T-helper 22 cell (primary cell): ENCODE measurements at places on chromosomes 2 and 18.

DNA sequence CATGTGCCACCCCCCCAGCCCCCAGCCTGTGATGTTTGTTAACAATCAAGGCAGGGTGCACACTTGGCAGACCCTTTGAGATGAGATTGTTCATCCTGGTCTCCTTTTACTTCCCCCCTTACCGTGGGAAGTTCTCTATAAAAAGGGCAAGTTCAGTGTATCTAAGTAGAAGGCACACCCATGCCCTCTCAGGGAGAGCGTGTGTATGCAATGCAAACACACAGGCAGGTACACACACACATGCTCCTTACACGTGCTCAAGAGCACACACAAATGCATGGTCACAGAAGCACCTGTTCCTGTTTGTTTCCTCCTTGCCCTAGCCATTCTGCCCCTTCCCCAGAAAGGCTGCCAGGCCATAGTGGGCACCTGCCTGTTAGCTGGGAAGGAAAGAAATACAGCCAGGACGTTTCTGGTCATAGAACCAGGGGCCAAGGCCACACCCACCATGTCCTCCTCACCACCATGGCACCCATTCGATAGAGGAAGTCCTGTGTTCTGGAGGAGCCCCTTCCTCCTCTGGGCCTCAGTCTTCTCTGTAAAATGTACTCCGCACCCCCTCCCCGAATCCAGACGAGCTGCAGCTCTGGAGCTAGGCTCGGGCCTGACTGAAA is 3.1 kb downstream of the ATOH8 start:
- no peak for DNase-seq

- DNase-seq = no peak
Observed at GRCh38 chr2:196696423-196697079, 57.0 kb downstream of the CCDC150 start.

GRCh38 chr2:41194230-41194629 is 742.3 kb upstream of the SLC8A1 start:
- DNase-seq = no peak

GRCh38 chr2:142100970-142101369 is 29.8 kb downstream of the LRP1B start:
- no peak for DNase-seq

- DNase-seq = no peak
Observed at GRCh38 chr2:134399096-134399495, 145.2 kb downstream of the MGAT5 start.

DNA sequence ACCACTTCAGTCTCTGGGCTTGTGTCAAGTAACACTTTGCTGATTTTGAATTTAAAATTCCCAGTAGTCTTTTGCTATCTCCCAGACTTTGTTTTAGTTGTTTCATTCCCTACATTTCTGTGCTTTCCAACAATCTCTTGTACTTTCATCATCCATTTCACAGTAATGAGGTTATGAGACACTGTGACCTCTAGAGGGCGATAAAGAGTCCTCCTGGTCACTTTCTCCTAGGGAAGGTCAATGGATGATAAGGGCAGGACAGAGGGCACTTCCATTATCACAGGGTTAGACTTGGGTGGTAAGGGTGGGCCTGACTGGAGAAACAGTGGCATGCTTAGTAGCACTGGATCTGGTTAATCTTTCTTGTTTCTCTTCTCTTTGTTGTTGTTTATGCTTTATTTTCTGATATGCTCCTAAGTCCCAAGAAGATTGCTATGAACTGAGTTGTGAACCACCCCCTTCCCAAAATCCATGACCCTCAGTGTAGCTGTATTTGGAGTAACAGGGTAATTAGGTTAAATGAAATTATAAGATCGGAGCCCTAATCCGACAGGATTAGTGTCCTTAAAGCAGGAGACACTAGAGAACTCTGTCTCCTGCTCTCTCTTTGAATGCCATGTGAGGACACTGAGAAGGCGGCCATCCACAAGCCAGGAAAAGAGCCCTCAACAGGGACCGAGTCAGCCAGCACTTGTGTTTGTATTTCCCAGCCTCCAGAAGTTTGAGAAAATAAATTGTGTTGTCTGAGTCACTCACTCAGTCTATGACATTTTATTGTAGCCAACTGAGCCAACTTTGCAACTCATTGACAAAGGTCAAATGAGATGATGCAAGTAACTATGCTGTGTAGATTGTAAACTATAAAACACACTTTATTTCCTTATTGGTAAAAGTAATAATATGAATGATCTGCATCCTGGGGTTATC is 779.2 kb downstream of the CNTNAP5 start:
- DNase-seq = no peak

DNA sequence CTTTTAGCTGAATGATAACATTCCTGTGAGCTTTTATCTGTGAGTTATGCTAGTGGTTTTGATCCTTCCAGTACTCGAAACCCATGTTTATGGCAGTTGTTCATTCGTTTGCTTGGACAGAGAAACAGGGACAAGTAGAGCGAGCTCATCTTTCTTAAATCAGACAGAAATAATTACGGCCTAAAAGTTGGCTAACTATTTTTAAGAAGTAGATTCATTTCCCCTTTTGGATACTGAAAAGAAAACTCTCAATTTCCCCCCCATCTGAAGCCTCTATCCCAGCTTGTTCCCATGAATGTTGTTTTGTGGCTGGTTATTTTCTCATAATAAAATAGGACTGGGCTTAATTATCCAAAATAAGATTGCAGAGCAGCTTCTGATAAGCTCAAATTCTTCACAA is 67.1 kb downstream of the ANTXR1 start:
- no peak for DNase-seq

- DNase-seq = no peak
Observed at GRCh38 chr2:72014831-72015230, 132.8 kb downstream of the CYP26B1 start.
